NCI-H1436 treated with DMSO at 0.1 percent for 48 hours (cell line): ENCODE measurements at places on chromosomes 12 and 14.

GRCh38 chr12:2751230-2751629 is 43.5 kb upstream of the FKBP4 start:
- no peak for DNase-seq

DNA sequence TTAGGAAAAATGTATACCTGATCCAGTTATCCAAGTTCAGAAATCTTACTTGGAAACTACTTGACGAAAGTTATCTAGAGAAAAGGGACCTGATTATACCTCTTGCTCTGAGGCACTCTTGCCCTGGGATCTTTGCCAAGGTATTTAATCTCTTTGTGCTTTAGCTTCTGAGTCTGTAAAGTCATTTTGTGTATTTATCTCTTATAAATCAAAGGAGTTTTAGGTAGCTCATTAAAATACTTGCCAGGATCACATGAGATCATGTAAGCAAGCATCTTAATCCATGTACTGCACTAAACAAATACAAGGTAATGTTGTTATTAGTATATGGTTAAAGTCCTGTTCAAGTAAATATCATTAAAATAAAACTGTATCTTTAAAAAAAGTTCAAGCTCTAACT is 147.5 kb downstream of the IPO8 start:
- no peak for DNase-seq

- no peak for DNase-seq
These were observed 16.3 kb downstream of the TBX3 start for GRCh38 chr12:114667669-114668150.

- no peak for DNase-seq
These were observed 3.6 kb upstream of the RAD51AP1 start for GRCh38 chr12:4535092-4535491.

DNA sequence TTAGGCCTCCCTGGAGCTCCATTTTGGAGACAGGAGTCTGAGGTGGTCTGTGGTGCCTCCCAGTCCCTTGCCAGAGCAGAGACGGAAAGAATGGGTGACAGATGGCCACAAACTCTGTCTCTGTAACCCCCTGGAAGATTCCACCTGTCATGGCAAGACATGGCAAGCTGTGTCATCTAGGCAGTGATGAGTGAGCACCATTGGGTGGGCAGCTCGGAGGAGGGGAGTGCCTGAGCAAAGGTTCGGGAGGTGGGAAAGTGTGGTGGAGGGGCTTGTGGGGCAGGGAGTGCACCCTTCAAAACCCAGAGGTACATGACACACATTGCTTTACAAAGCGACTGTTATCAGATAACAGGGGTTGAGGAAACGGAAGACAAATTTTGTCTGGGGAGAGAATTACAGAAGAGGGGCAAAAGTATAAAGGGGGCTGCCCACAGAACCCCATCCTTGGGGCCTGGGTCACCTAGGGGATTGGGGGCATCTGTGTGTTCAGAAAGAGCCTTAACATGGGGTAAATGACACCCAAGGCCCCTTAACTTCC is 3.5 kb downstream of the RIN3 start:
- no peak for DNase-seq

GRCh38 chr14:53295985-53296582 is 143.0 kb upstream of the DDHD1 start:
- no peak for DNase-seq

- no peak for DNase-seq
These were observed 8.7 kb upstream of the RCOR1 start for GRCh38 chr14:102583726-102584125.

GRCh38 chr12:1503281-1503711 is 91.1 kb downstream of the FBXL14 start:
- no peak for DNase-seq

DNA sequence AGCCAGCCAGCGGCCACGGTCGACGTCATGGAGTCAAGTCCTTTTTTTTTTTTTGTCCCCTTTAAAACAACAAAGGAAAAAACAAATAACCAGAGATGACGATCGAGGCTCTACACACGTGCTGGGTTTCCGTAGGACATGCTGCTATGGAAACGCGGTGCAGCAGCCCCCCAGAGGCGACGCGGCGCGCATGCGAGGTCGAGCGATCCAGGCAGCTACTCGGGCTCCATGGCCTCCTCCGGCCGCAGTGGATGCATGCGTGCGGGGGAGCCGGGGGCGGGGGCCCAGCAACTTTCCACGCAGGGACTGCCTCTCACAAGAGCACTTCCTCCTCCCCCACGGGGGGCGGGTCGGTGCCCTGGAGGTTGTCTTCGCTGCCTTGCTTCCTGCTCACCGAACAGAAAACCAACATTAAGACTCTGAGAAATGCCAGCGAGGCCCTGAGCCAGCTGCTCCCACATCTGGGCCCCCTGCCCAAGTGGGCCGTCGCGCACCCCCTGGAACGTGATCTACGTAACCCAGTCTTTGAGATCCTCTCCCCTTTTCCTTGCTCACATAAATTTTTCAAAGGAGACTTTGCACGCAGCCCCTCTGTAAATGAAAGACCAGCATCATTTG is 30.7 kb downstream of the P2RX4 start:
- no peak for DNase-seq

- DNase-seq, result no peak
These were observed 50.0 kb downstream of the SH2B3 start for GRCh38 chr12:111455448-111456320.

DNA sequence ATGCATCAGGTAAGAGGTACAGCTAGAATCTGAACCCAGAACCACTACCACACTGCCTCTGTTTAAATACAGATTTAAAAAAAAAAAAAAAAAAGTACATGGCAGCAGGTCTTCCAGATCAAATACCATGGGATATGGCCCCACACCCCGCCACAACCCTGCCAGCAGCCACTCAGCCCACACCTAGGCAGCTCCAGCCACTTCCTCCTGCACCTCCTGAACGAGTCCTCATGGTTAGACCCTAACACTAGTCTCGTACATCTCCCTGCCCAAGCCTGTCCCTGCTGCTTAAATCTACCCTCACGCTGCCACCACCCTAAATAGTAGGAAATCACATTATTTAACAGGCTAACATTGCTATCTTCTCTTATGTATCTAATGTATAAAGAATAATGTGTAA is 12.6 kb downstream of the SETD3 start:
- DNase-seq, result no peak

- DNase-seq, result no peak
These were observed 280.0 kb upstream of the RTL1 start for GRCh38 chr14:101183376-101184103.

- DNase-seq, result no peak
These were observed 45.3 kb upstream of the NAA30 start for GRCh38 chr14:57345106-57345505.

- no peak for DNase-seq
These were observed 830.1 kb upstream of the MGAT4C start for GRCh38 chr12:87086118-87086891.
